ENCODE measurements at places on chromosomes 7 and 10. TPM values are rescaled to one million over a fixed set of nuclear protein-coding genes. Genes with fewer than 3 reads are reported as not detected.

DNA sequence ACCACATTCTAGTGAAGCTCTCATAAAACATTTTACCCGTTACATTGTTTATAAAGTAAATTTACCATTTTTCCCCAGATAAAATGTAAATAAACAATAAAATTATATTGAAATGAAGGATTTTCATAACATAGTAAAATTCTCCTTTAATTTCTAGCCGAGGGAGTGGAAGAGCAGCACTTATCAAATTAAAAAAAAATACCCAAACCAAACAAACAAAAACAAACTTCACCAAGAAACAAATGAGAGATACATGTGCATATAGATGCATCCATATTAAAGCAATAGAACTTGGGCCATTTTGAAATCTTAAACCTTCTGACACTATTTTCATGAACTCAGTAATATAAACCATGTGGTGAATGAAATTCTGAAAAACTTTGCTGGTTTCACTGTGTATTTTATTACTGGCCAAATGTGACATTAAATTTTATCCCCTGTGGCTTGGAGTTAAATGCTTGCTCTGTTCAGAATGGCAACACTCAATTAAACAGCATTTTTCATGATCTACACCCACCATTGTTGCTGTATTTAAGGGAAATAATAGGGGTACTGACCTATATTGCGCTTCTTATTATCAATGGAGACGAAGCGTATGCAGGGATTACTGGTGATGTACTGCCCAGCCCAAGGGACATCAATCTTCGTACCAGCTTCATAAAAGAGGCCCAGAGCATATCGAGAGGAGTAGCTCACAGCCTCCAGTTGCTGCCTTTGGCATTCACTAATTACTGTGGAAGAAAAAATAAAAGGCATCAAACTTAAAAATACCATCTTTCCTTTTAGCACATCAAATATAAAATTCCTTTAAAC, 220.9 kb downstream of the RNLS start:
- no peaks in the 10 kb centered on the region for H3K27me3 ChIP-seq
- no peak overlapping the region for H3K27ac ChIP-seq
- DNase-seq: no peak
- no peaks in the 10 kb centered on the region for H3K4me1 ChIP-seq
- H3K4me3 ChIP-seq: no peak overlapping the region

DNA sequence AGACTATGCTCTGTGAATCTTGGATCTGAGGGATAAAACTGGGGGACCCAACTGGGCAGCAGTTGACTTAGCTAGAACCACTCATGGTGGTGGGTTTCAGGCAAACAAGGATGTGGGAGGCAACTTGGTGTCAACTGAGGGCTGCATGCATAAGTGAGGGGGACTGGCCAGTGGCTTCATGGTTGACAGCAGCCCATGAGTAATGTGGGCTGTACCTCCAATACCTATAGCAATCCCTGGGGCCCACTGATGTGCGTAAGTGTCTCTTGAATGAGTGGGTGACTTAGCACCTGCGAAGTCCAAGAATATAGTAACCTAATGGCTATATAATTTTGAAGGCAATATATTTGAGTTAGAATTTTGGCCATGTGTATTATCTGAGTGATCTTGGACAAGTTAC, 13.7 kb upstream of the MAP3K8 start:
- H3K4me1 ChIP-seq: peaks cover 12% of the 10 kb centered on the region
- no peak overlapping the region for H3K27ac ChIP-seq
- no peaks in the 10 kb centered on the region for H3K27me3 ChIP-seq
- no peaks in the 10 kb centered on the region for H3K36me3 ChIP-seq
- no peak overlapping the region for H3K4me3 ChIP-seq

- no peak for DNase-seq
- no peak overlapping the region for H3K4me3 ChIP-seq
- no peaks in the 10 kb centered on the region for H3K36me3 ChIP-seq
- no peaks in the 10 kb centered on the region for H3K27me3 ChIP-seq
These were observed 340.7 kb upstream of the CELF2 start for GRCh38 chr10:10676972-10677371.

DNA sequence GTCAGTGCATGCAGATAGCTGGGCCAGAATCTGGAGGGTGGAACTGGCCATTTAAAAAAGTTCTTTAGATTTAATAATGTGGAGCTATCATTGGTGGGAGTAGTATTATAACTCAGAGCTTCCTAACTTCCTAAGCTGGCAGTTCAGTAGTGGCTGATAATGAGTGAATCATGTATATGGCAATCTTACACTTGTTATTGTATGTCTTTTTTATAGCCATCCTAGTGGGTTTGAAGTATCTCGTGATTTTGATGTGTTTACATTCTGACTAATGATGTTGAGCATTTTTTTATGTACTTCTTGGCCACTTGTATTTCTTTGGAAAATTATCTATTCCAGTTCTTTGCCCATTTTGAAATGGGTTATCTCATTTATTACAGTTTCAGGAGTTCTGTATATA, 15.4 kb downstream of the TFAM start:
- no peak for DNase-seq
- H3K4me3 ChIP-seq: no peak overlapping the region
- no peaks in the 10 kb centered on the region for H3K4me1 ChIP-seq
- H3K27ac ChIP-seq: no peak overlapping the region
- no peaks in the 10 kb centered on the region for H3K27me3 ChIP-seq

DNA sequence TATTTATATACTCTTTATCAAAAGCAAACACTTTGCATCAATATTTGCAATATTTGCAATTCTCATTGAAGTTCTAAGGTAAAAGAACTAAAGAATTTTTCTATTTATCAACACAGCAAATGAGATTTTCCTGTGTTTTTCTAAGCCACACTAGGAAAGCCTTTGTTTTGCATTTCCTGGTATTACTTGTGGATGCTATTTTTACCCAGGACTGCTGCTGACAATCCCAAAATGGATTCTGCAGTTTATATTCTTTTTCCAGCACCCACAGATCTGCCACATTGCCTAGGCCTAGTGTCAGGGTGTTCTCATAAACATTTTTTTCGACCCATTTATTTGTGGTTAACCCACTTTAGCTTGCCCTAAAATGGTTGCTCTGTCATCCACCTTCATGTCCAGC, 25.9 kb downstream of the LRRC17 start:
- no peak overlapping the region for H3K4me3 ChIP-seq
- H3K27me3 ChIP-seq: no peaks in the 10 kb centered on the region
- no peak for DNase-seq

DNA sequence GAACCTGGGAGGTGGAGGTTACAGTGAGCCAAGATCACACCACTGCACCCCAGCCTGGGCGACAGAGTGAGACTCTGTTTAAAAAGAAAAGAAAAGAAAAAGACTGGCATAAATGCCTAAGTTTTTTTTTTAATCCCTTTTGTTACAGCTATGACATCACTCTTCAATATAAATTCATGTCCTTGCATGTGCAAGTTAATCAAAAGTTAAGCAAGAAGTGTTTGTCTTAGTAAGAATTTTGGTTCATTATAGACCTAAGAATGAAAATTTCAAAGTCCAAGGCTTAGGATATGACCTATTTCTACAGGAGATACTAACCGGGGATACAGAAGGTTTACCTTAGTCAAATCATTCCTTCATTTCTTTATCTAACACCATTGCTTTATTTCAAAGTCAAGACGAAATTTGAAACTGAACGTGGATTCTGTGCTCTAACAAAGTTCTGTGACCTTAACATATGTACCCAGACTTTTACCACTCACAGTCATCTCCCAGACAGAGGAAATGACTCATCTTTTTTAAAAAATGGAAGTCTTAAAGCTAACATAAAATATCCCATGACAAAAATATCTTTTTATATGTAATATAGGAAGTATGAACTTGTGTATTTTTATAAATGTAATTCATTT, 29.3 kb upstream of the ITGB8 start:
- no peak overlapping the region for H3K4me3 ChIP-seq
- H3K27me3 ChIP-seq: no peaks in the 10 kb centered on the region
- no peak for DNase-seq
- no peaks in the 10 kb centered on the region for H3K36me3 ChIP-seq
- no peaks in the 10 kb centered on the region for H3K4me1 ChIP-seq

TRIM50 gene
- total RNA-seq: not detected

PDE6C gene
- total RNA-seq: not detected

TMEM176A gene
- total RNA-seq: not detected

FKBP6 gene
- total RNA-seq: not detected

All from HCT116 (cell line).